Activated gamma-delta T cell treated with Interleukin-2 at 50 U/mL for 16 hours (primary cell): ENCODE measurements at places on chromosomes 6 and 20.

DNA sequence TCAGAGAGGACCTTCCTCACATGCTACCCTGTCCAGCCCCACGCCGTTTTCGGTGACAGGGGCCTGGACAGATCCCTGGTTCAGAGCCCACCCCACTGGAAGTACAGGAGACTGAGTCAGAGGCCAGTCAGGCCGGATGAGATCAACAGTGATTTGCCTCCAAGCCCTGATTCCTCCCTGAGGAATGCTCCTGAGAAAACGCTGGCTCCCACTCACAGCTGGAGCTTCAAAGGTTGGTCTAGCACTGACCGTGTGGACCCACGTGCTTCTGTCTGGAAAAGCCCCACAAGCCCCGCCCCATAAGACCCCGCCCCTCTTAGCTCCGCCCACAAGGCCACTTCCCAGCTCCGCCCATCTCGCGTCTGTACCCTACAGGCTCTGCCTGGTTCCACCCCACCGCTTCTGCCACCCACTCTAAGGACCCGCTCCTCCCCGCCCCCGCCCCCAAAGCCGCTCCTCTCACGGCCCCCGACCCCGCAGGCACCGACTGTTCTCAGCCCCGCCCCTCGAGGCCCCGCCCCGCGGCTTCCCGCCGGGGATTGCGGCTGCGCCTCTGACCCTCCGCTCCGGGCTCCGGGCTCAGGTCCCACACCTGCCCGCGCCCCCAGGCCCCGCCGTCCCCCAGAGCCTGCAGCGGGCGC is 64.9 kb upstream of the BHLHE23 start:
- DNase-seq, result no peak

DNA sequence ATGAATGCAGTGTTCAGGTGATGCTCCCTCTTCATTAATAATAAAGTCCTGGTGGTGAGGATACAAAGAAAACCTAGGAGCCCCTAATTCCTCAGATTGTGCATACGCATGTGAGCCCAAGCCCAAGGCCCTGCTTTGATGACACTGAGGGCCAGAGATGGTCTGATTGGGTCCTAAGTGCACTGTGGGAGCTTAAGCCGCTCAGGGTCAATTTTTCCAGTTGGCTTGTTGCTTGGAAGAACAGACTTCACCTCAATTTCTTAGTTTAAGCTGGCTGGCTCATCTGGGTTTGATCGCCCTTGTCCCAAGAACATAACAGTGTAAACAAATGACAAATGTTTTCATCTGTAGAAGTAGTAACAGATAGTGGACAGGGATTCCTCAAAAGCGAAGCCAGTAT is 41.4 kb downstream of the INSM1 start:
- DNase-seq, result no peak

GRCh38 chr6:137801352-137802114 is 65.5 kb upstream of the TNFAIP3 start:
- DNase-seq, result no peak

- DNase-seq, result no peak
Observed at GRCh38 chr20:20547221-20547875, 165.1 kb downstream of the RALGAPA2 start.

DNA sequence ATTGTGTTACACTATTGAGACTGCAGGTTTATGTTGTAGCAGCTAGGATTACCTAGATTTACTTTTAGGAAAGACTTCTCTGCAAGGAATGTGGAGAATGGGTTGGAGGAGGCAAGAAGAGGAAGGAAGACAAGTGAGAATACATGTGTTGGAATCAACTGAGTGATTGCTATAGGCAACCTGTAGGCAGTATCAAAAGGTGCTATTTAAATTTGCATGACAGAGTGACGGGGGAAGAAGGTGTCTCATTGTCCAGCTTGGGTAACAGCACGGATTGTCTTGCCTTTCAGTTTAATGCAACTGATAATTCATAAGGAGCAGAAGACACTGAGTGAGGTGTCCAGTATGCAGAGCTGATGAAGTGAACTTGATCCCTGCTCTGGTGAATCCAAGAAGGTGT is 19.4 kb downstream of the SERPINB9 start:
- DNase-seq, result no peak

DNA sequence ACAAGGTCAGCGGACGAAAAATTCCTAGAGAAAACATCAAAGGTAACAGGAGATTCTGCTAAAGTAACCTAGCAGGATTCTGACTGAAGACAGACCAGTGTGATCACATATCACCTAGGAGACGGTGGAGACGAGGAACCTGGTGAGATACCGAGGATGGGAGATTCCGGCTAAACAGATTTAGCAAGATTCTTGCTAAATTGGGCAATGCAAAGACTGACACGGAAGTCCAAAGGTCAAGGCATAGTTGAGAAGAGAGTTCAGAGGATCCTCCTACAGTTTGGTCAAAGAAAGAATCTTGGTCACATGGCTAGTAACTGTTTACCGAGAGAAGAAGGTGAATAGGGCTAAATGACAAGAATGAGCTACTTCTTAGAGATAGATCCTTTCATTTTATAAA is 61.1 kb downstream of the TMEM170B start:
- DNase-seq, result no peak
